Muscle of leg (tissue), 16 donors: ENCODE measurements at places on chromosomes 4 and X. TPM values are rescaled to one million over a fixed set of nuclear protein-coding genes. Genes with fewer than 3 reads are reported as not detected.

- H3K27me3 ChIP-seq, result no peaks in the 10 kb centered on the region
- DNase-seq, result no peak
- no peak overlapping the region for H3K27ac ChIP-seq
- no peaks in the 10 kb centered on the region for H3K4me1 ChIP-seq
These were observed 25.5 kb downstream of the HPGD start for GRCh38 chr4:174496631-174497432.

GRCh38 chrX:11066812-11067211, 44.3 kb upstream of the HCCS start:
- H3K27ac ChIP-seq, result no peak overlapping the region
- H3K4me1 ChIP-seq, result peaks cover 3% of the 10 kb centered on the region
- H3K4me3 ChIP-seq, result no peak overlapping the region

GRCh38 chr4:2723751-2724150, 32.4 kb downstream of the TNIP2 start:
- no peak overlapping the region for H3K27ac ChIP-seq
- peaks cover 35% of the 10 kb centered on the region for H3K36me3 ChIP-seq
- DNase-seq, result no peak
- H3K4me3 ChIP-seq, result no peak overlapping the region
- H3K4me1 ChIP-seq, result peaks cover 3% of the 10 kb centered on the region
- H3K27me3 ChIP-seq, result no peaks in the 10 kb centered on the region

GRCh38 chrX:80285131-80285773, 135.0 kb upstream of the TENT5D start:
- no peaks in the 10 kb centered on the region for H3K4me1 ChIP-seq
- H3K36me3 ChIP-seq, result no peaks in the 10 kb centered on the region
- peak; percentile 7 for DNase-seq
- H3K27me3 ChIP-seq, result no peaks in the 10 kb centered on the region
- H3K27ac ChIP-seq, result no peak overlapping the region
- no peak overlapping the region for H3K4me3 ChIP-seq

GRCh38 chr4:6205567-6205931, 5.2 kb upstream of the JAKMIP1 start:
- no peak for DNase-seq
- H3K4me3 ChIP-seq, result no peak overlapping the region
- H3K27ac ChIP-seq, result no peak overlapping the region
- no peaks in the 10 kb centered on the region for H3K36me3 ChIP-seq
- peaks cover 30% of the 10 kb centered on the region for H3K27me3 ChIP-seq
- H3K4me1 ChIP-seq, result peaks cover 3% of the 10 kb centered on the region

Gene PAGE1
- total RNA-seq, result not detected

DNA sequence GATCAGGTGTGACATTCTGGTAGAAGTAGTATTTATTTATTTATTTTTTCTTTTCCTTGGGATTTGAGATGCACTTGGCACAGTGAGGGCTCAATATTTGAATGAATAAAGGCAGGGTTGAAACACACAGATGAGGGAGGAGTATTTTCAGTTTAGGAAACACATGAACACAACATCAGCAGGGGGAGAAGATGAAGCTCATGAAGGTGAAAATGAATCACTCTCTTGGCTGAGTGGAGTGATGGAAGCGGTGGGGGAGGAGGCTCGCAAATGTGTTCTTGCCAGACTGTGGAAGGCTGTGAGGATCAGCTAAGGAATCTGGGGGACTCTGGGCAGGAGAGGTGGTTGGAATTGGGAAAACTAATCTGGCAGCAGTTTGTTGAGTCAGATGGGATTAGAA, 55.3 kb downstream of the ARHGAP10 start:
- no peaks in the 10 kb centered on the region for H3K36me3 ChIP-seq
- H3K4me3 ChIP-seq, result no peak overlapping the region
- no peaks in the 10 kb centered on the region for H3K27me3 ChIP-seq
- H3K27ac ChIP-seq, result peak overlapping the region; percentile 83
- peak; percentile 67 for DNase-seq

DNA sequence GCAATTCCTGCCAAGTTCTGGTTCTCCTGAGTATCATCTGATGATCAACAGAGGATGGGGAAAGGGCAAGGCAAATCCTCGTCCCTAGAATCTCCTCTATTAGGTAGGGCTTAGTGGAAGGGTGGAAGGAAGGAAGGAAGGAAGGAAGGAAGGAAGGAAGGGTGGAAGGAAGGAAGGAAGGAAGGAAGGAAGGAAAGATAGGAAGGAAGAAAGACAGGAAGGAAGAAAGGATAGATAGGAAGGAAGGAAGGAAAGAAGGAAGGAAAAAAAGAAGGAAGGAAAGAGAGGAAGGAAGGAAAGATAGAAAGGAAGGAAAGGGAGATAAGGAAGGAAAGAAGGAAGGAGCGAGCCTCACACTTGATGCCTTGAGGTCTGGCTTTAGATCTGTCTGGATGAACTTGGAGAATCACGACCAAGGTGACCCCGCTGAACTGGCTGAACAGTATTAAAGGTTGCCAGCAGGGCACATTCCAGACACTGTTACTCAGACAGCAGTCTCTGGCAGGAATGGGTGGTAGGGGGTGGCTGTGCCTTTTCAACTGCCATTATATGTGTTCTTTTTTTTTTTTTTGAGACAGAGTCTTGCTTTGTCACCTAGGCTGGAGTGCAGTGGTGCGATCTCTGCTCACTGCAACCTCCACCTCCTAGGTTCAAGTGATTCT, 57.1 kb downstream of the MAP7D2 start:
- H3K36me3 ChIP-seq, result no peaks in the 10 kb centered on the region
- peak; percentile 35 for DNase-seq
- no peak overlapping the region for H3K4me3 ChIP-seq
- H3K4me1 ChIP-seq, result no peaks in the 10 kb centered on the region
- H3K27ac ChIP-seq, result no peak overlapping the region

GRCh38 chrX:50813843-50814661, at the start of gene SHROOM4:
TSS of gene SHROOM4 (minus strand) at chrX:50814194. CDS start at chrX:50814018, 176 bp downstream.
- peak within 1 kb of the TSS; percentile 54 for H3K4me3 ChIP-seq
- peak; percentile 94 for DNase-seq
- H3K4me1 ChIP-seq, result peaks cover 8% of the 10 kb centered on the region
- no peaks in the 10 kb centered on the region for H3K36me3 ChIP-seq

Gene HTR2C
- total RNA-seq, result not detected

GRCh38 chr4:157961229-157961990, 211.4 kb downstream of the GASK1B start:
- H3K4me3 ChIP-seq, result no peak overlapping the region
- no peaks in the 10 kb centered on the region for H3K4me1 ChIP-seq
- H3K27ac ChIP-seq, result no peak overlapping the region
- no peaks in the 10 kb centered on the region for H3K27me3 ChIP-seq
- no peaks in the 10 kb centered on the region for H3K36me3 ChIP-seq

Gene DDX60
- total RNA-seq, result 7.9 TPM

- H3K4me3 ChIP-seq, result no peak overlapping the region
- no peak for DNase-seq
- no peaks in the 10 kb centered on the region for H3K4me1 ChIP-seq
- H3K27ac ChIP-seq, result no peak overlapping the region
These were observed 325.0 kb downstream of the RAB28 start for GRCh38 chr4:13159041-13159620.
